ENCODE measurements at places on chromosomes 16 and 17.
A peak's percentile ranks its signal among the peaks of the same experiment; 100 is the strongest.

- H3K4me1 ChIP-seq, result peaks cover 7% of the 10 kb centered on the region
- peaks cover 3% of the 10 kb centered on the region for H3K27me3 ChIP-seq
- H3K27ac ChIP-seq, result peak overlapping the region; percentile 78
- peak overlapping the region; percentile 87 for H3K4me3 ChIP-seq
Measured at GRCh38 chr16:14070555-14070876, 603 bp upstream of the MRTFB start.

- H3K4me3 ChIP-seq, result no peak overlapping the region
- no peaks in the 10 kb centered on the region for H3K4me1 ChIP-seq
- H3K27ac ChIP-seq, result no peak overlapping the region
- H3K27me3 ChIP-seq, result peaks cover 3% of the 10 kb centered on the region
Measured at GRCh38 chr17:33377837-33378595, 84.9 kb upstream of the ASIC2 start.

GRCh38 chr17:1365445-1366039 lies 34.5 kb downstream of the YWHAE start:
- H3K4me3 ChIP-seq, result no peak overlapping the region
- no peak for DNase-seq
- no peaks in the 10 kb centered on the region for H3K27me3 ChIP-seq
- peaks cover 15% of the 10 kb centered on the region for H3K36me3 ChIP-seq
- H3K27ac ChIP-seq, result peak overlapping the region; percentile 27
- peaks cover 30% of the 10 kb centered on the region for H3K4me1 ChIP-seq

DNA sequence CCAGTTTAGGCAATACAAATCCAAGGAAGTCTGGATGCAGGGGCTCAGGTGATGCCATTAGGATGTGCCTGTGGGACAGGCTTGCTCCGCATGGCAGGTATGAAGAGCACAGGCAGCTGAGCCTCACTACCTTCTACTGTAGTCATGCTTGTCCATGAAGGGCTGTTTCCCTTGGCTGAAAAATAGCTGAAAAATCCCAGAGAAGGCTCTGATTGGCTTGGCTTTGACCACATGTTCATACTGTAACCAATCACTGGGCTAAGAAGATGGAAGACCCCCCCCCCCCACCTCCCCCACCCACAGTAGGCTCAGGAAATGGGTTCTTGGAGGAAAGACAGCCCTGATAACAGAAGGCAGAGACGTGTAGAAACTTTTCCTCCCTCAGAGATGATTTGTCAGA lies 66.5 kb upstream of the LGALS9 start:
- H3K27ac ChIP-seq, result peak overlapping the region; percentile 70
- H3K4me1 ChIP-seq, result peaks cover 44% of the 10 kb centered on the region
- no peak for DNase-seq
- H3K4me3 ChIP-seq, result no peak overlapping the region
- H3K36me3 ChIP-seq, result peaks cover 24% of the 10 kb centered on the region

GRCh38 chr16:54176376-54176901 lies 110.1 kb downstream of the IRX3 start:
- H3K36me3 ChIP-seq, result no peaks in the 10 kb centered on the region
- DNase-seq, result no peak
- peaks cover 29% of the 10 kb centered on the region for H3K27me3 ChIP-seq

DNA sequence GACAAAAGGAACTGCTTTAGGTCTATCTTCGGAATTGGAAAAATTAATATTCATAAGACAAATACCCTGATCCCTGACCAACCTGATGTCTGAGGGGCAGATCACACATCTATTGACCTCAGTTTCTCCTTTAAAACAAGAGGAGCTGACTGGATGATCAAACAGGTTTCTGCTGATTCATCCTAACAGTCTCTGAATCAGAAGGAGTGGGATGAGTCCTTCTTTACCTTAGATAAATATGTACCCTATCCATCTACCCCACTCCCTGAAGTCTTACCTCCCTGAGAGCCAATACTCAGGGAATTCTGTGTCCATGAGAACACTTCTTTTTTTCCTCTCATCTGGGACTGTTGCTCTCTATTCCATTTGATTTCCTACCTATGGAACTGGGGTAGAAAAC lies 80.3 kb upstream of the CRHR1 start:
- H3K36me3 ChIP-seq, result no peaks in the 10 kb centered on the region
- H3K4me3 ChIP-seq, result no peak overlapping the region
- DNase-seq, result no peak
- H3K4me1 ChIP-seq, result no peaks in the 10 kb centered on the region
- H3K27me3 ChIP-seq, result peaks cover 22% of the 10 kb centered on the region

DNA sequence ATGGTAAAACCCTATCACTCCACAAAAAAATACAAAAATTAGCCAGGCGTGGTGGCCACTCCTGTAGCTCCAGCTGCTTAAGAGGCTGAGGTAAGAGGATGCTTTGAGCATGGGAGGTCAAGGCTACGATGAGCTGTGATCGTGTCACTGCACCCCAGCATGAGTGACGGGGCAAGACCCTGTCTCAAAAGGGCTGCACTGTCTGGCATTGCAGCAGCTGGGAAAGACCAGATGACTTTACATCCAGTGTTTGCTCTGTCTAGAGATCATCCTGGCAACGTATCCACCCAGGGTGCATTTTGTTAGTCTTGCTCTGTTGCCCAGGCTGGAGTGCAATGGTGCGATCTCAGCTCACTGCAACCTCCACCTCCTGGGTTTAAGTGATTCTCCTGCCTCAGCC lies 52.0 kb downstream of the MRM3 start:
- H3K4me1 ChIP-seq, result no peaks in the 10 kb centered on the region
- H3K36me3 ChIP-seq, result no peaks in the 10 kb centered on the region
- DNase-seq, result no peak

DNA sequence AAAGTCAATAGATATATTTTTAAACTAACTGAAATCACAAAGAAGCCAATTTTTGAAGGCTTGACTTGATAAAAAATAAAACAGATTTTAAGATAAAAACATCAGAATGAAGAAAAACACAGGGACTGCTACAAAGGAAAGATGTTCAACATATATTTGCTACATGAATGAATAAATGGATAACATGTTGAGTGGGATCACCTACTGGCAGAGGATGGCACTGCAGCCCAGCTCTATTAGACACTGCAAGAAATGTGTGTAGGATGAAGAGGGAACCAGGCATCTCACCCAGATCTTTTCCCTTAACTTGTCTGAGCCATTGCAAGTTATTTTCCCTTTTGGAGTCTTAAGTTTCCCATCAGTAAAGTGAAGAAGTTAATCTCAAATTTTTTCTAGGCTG lies 4.2 kb downstream of the AIPL1 start:
- DNase-seq, result no peak
- peaks cover 55% of the 10 kb centered on the region for H3K27me3 ChIP-seq
- H3K4me1 ChIP-seq, result peaks cover 10% of the 10 kb centered on the region
- no peak overlapping the region for H3K4me3 ChIP-seq
- peaks cover 1% of the 10 kb centered on the region for H3K36me3 ChIP-seq

- DNase-seq, result no peak
- H3K27ac ChIP-seq, result no peak overlapping the region
- H3K36me3 ChIP-seq, result no peaks in the 10 kb centered on the region
- no peaks in the 10 kb centered on the region for H3K27me3 ChIP-seq
Measured at GRCh38 chr16:88494335-88495154, 41.5 kb downstream of the ZFPM1 start.

GRCh38 chr17:17077101-17077500 lies 34.8 kb downstream of the MPRIP start:
- no peak overlapping the region for H3K4me3 ChIP-seq
- peaks cover 11% of the 10 kb centered on the region for H3K36me3 ChIP-seq
- peaks cover 20% of the 10 kb centered on the region for H3K4me1 ChIP-seq
- no peak for DNase-seq
- no peaks in the 10 kb centered on the region for H3K27me3 ChIP-seq
- no peak overlapping the region for H3K27ac ChIP-seq

GRCh38 chr16:49800876-49801275 lies 55.0 kb downstream of the ZNF423 start:
- no peak overlapping the region for H3K4me3 ChIP-seq
- peaks cover 6% of the 10 kb centered on the region for H3K27me3 ChIP-seq
- H3K4me1 ChIP-seq, result no peaks in the 10 kb centered on the region
- no peak overlapping the region for H3K27ac ChIP-seq
- DNase-seq, result no peak

- no peak for DNase-seq
- no peak overlapping the region for H3K4me3 ChIP-seq
- no peak overlapping the region for H3K27ac ChIP-seq
Measured at GRCh38 chr17:27438348-27438998, 17.8 kb upstream of the KSR1 start.

DNA sequence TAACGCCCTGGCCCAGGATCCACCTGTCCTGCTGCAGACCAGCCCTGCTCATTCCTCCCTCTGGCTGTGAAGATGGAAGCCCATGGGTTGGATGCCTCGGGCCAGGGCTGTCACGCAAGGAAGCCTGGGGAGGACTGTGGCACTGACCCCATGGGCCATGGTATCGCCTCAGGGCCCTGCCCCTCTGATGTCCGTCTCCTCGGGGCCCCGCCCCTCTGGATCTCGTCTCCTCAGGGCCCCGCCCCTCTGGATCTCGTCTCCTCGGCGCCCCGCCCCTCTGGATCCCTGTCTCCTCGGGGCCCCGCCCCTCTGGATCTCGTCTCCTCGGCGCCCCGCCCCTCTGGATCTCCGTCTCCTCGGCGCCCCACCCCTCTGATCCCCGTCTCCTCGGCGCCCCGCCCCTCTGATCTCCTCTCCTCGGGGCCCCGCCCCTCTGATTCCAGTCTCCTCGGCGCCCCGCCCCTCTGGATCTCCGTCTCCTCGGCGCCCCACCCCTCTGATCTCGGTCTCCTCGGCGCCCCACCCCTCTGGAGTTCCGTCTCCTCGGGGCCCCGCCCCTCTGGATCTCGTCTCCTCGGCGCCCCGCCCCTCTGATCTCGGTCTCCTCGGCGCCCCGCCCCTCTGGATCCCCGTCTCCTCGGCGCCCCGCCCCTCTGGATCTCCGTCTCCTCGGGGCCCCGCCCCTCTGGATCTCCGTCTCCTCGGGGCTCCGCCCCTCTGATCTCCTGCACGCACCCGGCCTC lies 24.0 kb downstream of the METRNL start:
- H3K36me3 ChIP-seq, result no peaks in the 10 kb centered on the region
- no peaks in the 10 kb centered on the region for H3K4me1 ChIP-seq
- no peak for DNase-seq
- peaks cover 18% of the 10 kb centered on the region for H3K27me3 ChIP-seq
- H3K27ac ChIP-seq, result no peak overlapping the region
